ENCODE measurements at places on chromosomes 13 and 19. TPM values are rescaled to one million over a fixed set of nuclear protein-coding genes. Genes with fewer than 3 reads are reported as not detected.

Gene GNA15
- 29.9 TPM for total RNA-seq

- DNase-seq = no peak
Observed at GRCh38 chr13:24074678-24075077, 85.8 kb upstream of the SPATA13 start.

Gene C2CD4C
- total RNA-seq = 0.55 TPM

- no peak for DNase-seq
Observed at GRCh38 chr13:101572456-101572855, 120.0 kb downstream of the ITGBL1 start.

GRCh38 chr19:42089191-42089750 is 13.3 kb downstream of the ZNF574 start:
- no peak for DNase-seq

Gene BICRA
- total RNA-seq = 20.6 TPM

Gene KANK3
- total RNA-seq = 3.9 TPM

DNA sequence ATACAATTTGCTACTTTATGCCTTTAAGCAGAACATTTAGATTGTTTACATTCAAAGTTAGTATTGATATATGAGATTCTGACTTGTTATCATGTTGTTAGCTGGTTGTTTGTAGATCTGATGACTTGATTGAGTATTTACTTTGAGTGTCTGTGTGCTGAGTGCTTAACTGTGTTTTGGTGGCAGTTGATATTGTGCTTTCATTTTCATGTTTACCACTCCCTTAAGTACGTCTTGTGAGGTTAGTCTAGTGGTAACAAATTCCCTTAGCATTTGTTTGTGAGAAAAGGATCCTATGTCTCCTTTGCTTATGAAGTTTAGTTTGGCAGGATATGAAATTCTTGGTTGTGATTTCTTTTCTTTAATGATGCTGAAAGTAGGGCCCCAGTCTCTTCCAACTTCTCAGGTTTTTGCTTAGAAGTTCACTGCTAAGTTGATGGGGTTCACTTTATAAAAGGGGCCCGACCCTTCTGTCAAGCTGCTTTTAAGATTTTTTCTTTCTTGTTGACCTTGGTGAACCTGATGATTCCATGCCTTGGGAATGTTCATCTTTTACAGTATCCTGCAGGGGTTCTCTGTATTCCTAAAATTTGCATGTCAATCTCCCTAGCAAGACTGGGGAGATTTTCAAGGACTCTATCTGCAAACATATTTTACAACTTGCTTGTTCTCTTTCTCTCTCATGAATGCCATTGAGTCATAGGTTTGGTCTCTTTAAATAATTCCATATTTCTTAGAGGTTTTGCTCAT is 1095.4 kb upstream of the PCDH20 start:
- DNase-seq = no peak

Gene IL17D
- 1.5 TPM for total RNA-seq

- DNase-seq = no peak
Observed at GRCh38 chr13:99178636-99179035, 22.0 kb upstream of the UBAC2 start.

- no peak for DNase-seq
Observed at GRCh38 chr19:32061315-32061714, 284.1 kb upstream of the ZNF507 start.

DNA sequence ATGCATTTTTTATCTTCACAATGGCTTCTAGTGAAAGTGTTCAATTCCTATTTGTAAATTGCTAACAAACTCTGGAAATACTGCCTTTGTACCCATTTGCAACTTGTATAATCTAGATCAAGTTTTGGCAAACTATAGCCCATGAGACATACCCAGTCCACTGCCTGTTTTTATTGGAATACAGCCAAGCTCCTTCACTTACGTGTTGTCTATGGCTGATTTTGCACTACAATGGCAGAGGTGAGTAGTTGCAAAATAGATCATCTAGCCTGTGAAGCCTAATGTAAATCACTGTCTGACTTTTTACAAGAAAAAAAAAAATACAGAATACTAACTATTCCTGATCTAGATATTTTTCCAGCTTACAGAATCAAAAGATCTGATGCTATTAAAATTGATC is 37.1 kb downstream of the DZIP1 start:
- DNase-seq = no peak

Gene TEX26
- not detected for total RNA-seq

- DNase-seq = no peak
Observed at GRCh38 chr13:97945792-97946419, 7.6 kb upstream of the IPO5 start.

- DNase-seq = no peak
Observed at GRCh38 chr13:60047918-60048317, 115.8 kb downstream of the DIAPH3 start.

- DNase-seq = no peak
Observed at GRCh38 chr13:103908911-103909310, 842.7 kb upstream of the SLC10A2 start.

Gene ZNF442
- 3.9 TPM for total RNA-seq

Gene ZNF99
- 0.08 TPM for total RNA-seq

DNA sequence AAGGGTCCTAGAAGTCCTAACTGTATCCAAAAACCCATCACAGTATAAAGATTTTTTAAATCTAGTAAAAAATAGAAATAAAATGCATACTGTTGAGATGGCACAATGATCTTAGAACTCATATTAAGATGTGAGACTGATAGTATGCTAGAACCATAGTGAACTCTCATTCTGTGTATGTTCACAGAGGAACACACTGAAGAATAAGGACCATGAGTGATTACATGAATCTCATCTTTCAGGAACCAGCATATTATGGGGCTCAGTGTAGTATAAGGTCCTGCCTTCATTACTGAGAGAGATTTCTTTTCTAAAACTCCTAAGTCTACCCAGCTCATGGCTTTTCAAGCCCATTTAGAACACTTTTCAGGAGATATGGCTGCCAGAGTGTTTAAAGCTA is 59.8 kb upstream of the RFC3 start:
- DNase-seq = no peak

Gene ZNF546
- total RNA-seq = 2.3 TPM

- no peak for DNase-seq
Observed at GRCh38 chr19:628168-628567, 5.2 kb downstream of the POLRMT start.

- DNase-seq = no peak
Observed at GRCh38 chr19:55005684-55006488, 32.2 kb downstream of the GP6 start.

DNA sequence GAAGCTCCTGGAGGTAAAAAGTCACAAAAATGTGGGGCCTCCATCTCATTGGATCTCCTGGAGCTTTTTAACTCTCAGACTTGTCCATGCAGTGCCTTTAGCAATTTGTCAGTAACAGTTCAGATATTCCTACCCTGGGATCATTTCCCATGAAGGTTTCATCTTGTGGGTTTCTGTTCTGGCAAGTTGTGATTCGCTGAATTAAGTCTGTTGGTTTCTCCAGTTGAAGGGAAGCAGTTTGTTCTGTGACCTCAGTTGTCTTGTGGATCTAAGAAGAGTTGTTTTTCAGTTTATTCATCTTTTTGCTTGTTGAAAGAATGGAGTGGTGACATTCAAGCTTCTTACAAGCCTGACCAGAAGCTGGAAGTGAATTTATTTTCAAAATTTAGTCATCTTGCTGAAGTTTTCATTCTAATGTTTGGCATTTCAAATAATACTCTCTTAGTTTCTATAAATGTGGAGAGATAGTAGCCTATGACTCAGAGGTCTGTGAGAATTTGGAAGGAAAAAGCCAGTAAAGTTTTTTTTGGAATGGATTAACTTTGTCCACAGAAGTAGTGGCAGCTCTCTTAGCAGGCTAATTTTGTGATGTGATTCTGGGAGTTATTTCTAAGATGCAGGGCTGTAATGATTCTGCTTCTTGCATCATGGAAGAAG is 120.1 kb upstream of the CSNK1A1L start:
- no peak for DNase-seq

Gene SBSN
- 1,419 TPM for total RNA-seq

GRCh38 chr19:6033744-6034264 is 55.9 kb upstream of the RANBP3 start:
- peak; percentile 10 for DNase-seq

DNA sequence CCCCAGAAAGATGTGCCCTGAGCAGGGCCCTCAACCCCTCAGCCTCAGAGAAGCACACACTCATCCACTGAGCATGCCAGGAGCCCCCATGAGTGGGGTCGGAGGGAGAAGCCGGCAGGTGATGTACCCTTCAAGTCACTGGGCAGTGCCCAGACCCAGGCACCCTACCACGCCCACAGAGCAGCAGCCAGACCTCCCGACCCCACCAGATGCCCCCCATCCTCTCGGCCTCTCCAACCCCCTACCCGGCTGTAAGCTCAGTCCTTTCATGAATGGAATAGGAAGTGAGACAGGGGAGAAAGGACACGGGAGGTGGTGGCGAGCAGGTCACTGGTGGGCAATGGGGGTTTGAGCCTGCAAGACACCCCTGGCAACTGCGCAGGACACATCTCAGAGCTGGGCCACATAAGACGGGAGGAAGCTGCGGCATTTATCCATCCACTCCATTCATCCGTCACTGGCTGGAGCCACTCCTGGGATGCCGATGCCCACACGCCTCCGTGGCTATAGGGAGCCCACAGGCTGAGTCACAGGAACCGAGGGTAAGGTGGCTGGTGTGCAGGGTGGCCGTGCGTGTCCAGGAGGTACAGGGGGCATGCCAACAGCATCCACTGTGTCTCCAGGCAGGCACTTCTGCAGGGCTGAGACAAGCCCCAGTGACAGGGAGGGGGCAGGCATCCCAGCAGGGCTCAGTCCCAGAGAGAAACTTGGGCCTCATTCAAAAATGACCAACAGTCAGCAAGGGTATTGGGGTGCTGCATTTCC is 23.8 kb upstream of the VSTM2B start:
- DNase-seq = no peak

- no peak for DNase-seq
Observed at GRCh38 chr13:95137096-95137495, 164.2 kb downstream of the ABCC4 start.

Gene ZNF93
- total RNA-seq = 7.7 TPM

DNA sequence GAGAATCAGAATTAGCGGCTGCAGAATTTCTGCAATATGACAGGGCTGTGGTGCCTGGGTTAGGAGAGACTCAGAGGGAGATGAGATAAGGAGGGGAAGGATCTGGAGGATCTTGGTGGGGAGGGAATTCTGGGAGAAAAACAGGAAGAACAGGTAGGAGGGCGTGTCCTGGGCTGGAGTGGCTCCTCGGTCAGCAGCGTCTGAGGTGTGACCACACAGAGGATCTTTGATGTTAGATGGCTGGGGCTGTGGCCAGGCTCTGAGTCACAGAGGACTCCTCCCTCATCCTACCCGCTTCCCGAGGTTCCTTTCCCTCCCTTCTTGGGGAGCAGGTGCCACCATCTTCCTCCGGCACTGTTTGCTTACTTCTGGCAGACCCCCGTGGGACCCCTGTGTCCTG is 6.4 kb upstream of the KLK6 start:
- DNase-seq = no peak

GRCh38 chr13:50401049-50401505 is 385.8 kb downstream of the KCNRG start:
- no peak for DNase-seq

Gene ZNF98
- total RNA-seq = 1.9 TPM

DNA sequence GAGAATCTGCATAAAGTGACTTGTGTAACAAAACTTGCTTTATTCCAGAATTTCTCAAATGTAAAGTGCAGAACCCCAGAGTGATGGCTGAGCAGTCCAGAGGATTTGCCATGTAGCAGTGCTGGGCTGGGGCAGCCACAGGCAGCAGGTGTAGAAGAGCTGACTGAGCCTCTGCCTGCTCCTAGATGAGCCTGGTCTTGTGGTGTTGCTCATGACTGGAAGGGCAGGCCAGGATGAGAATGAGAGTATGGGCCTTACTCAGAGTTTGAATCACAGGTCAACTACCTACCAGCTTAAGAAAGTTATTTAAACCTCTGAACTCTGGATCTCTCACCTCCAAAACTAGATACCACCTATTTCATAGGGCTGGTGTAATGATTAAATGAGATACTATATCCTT is 2.9 kb upstream of the C13orf42 start:
- no peak for DNase-seq

Gene SLITRK6
- total RNA-seq = 12.2 TPM

GRCh38 chr13:99176309-99177276 is 24.1 kb upstream of the UBAC2 start:
- DNase-seq = peak; percentile 88

Data from suprapubic skin (tissue), 4 donors.